ENCODE measurements at places on chromosomes 4 and X. TPM values are rescaled to one million over a fixed set of nuclear protein-coding genes. Genes with fewer than 3 reads are reported as not detected.

Gene CXXC4
- total RNA-seq: not detected

Gene VSIG4
- not detected for total RNA-seq

Gene GALNTL6
- total RNA-seq: 0.99 TPM

Gene TMEM271
- total RNA-seq: not detected

- no peaks in the 10 kb centered on the region for H3K27me3 ChIP-seq
- H3K27ac ChIP-seq: no peak overlapping the region
- no peaks in the 10 kb centered on the region for H3K4me1 ChIP-seq
- no peaks in the 10 kb centered on the region for H3K36me3 ChIP-seq
- no peak for DNase-seq
Observed at GRCh38 chr4:77697860-77698590, 92.4 kb downstream of the CXCL13 start.

- no peak for DNase-seq
- no peaks in the 10 kb centered on the region for H3K27me3 ChIP-seq
- no peak overlapping the region for H3K27ac ChIP-seq
- peaks cover 3% of the 10 kb centered on the region for H3K36me3 ChIP-seq
- no peaks in the 10 kb centered on the region for H3K4me1 ChIP-seq
Observed at GRCh38 chr4:56410247-56411062, 23.2 kb upstream of the AASDH start.

- no peak overlapping the region for H3K27ac ChIP-seq
- no peak for DNase-seq
- no peaks in the 10 kb centered on the region for H3K4me1 ChIP-seq
- H3K27me3 ChIP-seq: no peaks in the 10 kb centered on the region
Observed at GRCh38 chrX:45781901-45782553, 581.4 kb upstream of the DIPK2B start.

- no peaks in the 10 kb centered on the region for H3K27me3 ChIP-seq
- H3K4me1 ChIP-seq: no peaks in the 10 kb centered on the region
- no peak overlapping the region for H3K27ac ChIP-seq
- H3K4me3 ChIP-seq: no peak overlapping the region
- H3K36me3 ChIP-seq: peaks cover 15% of the 10 kb centered on the region
- DNase-seq: no peak
Observed at GRCh38 chrX:139739138-139739537, 31.2 kb upstream of the MCF2 start.

DNA sequence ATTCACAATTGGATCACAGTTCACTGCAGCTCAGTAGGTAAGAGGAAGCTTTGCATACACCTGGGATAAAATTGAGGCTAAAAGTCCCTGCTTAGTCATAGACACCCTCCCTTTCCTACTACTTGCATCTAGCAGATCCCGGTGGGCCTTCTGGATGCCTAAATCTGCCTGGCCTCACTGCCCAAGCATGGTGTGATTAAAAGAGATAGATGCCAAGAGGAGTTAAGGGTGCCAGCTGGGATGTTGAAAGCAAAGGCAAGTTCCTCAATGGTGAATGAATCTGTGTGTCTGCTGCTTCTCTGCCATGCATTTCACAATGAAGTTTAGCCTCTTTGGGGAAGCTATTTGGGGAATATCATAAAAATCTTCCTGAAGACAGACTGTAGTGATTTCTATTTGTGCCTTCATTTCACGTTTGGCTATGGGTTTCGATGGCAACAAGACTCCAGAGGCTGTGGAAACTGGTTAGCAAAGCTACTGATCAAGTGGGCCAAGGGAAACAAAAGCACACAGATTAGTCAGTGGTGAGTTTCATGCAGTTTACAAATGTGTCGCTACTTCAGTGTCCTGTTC is 534.0 kb downstream of the ANKRD50 start:
- H3K27me3 ChIP-seq: no peaks in the 10 kb centered on the region
- no peak overlapping the region for H3K4me3 ChIP-seq
- no peak overlapping the region for H3K27ac ChIP-seq
- no peaks in the 10 kb centered on the region for H3K36me3 ChIP-seq
- no peak for DNase-seq
